ENCODE measurements at places on chromosomes 3 and 15.

- no peak for DNase-seq
These were observed 76.4 kb downstream of the DAPK2 start for GRCh38 chr15:63969652-63970421.

GRCh38 chr15:66390678-66391077 lies 4.0 kb downstream of the MAP2K1 start:
- DNase-seq: no peak

DNA sequence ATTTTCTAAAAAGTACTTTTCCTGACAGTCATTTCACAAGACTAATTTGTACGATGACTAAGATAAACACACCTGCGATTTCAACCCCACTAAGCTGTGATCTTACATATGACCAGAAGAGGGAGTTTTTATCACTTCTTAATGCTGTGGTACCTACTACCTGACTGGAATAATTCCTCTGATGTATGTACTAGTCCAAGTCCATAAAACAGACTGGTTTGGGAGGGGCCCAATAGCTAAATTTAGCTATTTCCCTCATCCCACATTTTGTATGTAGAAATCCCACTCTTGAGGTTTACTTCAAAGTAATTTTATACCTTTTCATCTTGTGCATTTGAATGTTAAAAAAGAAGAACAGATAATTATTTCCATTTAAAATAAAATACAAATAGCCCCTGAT lies 49.7 kb upstream of the SCAANT1 start:
- no peak for DNase-seq

DNA sequence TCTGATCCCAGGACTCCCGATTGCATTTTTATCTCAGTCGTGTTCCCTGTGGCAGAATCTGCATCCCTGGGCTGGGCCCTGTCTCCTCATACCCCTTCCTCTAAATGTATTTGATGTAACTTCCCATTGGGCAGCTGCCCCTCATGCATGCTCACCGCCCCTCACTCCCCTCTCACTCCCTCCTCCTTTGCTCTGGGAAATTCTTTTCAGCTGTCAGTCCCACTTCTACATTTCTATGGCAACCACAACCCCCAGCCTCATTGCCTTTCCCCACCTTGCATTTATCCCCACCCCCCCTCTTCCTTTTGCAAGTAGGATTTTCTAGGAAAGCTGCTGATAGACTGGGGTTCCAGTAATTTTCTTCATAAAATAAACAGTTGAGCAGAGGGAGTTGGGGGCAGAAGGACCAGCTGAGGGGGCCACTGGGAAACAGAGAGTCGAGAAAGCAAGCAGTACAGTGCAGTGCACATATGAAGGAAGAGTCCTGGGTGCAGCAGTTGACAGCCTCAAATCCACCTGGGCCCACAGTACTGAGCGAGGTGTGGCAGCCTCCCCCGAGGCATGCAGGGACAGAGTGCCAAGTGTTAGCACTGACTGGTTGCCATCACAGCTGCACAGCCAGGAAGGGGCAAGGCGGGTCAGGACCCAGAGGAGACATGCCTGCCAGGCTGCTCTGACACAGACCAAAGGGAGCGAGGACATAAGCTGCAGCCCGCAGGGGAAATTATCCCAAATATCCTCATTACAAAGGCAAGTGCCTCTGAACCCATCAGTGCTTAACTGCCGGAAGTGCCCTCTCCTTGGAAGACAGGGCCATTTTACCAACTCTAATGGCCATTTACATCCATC lies 476.3 kb downstream of the EPHB1 start:
- DNase-seq: no peak

GRCh38 chr3:102089904-102090720 lies 240.8 kb downstream of the NFKBIZ start:
- DNase-seq: no peak

GRCh38 chr15:72796515-72797337 lies 13.2 kb upstream of the ADPGK start:
- no peak for DNase-seq

DNA sequence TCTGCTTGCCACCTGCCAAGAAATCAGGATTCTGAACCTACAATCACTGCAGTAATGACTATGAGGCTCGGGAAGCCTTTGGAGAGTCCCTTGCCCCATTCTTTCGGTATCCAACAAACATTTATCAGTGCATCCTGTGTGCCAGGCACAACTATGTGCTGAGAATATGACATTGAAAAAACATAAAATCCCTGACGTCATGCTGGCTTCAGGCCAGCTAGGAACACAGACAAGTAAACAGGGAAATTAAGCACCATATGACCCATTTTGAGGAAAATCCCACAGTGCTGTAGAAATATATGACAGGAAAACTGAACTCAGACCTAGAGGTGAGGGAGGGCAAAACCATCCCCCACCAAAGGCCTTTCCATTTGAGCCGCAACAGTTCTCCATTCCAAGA lies 34.1 kb upstream of the DET1 start:
- no peak for DNase-seq

DNA sequence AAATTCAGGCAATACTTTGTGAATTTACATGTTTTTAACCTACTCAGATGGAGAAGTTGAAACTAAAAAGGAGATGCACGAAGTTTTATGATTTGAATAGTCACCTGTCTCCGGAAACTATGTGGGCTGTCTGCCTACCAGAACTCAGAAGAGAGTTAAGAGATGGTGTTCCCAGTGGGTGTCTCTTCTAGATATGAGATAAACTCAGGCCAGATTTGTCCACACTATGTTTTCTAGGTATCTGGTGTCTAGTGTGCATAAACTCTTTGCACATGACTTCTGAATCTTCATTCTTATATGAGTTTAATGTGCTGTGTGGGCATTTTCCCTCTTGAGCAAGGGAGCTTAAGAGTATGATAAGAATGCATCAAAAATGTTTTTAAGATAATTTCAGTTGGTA lies 222.8 kb downstream of the FOXP1 start:
- no peak for DNase-seq

DNA sequence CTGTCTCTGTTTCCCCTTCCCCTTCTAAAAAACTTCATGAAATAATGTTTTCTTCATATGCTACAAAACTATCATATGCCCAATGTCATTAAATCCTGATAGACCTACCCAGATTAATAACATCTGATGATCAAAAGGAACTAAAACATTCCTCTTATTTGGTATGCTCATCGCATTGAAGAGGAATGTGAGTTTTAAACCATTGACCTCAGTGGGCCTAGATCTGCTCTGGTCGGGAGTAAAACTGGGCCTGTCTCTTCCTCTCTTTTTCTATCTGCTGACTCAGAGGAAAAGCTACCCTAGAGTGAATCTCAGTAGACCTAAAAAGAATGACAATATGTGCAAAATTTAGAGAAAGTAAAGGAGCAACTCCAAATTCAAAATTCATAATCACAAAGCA lies 275.8 kb downstream of the SATB1 start:
- DNase-seq: no peak

- no peak for DNase-seq
These were observed 45.7 kb upstream of the ABI3BP start for GRCh38 chr3:101038880-101039279.

DNA sequence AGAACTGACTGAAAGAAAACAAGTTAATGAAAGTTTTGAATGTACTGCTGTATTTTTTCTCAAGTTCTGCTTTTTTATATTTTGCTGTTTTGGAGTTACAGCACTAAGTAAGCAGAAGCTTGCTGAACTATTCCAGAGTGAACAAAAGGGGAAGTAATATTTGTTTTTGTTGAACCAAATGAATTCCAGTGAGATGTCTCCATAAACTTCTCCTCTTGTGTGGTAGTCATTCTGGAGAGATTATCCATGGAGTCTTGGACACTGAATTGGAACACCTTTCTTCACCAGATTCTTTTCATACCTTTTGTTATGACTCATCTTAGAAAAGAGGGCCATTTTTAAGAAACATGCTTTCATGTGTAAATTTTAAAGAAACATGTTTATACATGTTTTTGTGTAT lies 8.8 kb downstream of the ANKUB1 start:
- DNase-seq: no peak

- DNase-seq: no peak
These were observed 63.3 kb upstream of the GATM start for GRCh38 chr15:45441686-45442085.

GRCh38 chr3:48435774-48436476 lies 4.0 kb downstream of the CCDC51 start:
- peak; percentile 77 for DNase-seq

DNA sequence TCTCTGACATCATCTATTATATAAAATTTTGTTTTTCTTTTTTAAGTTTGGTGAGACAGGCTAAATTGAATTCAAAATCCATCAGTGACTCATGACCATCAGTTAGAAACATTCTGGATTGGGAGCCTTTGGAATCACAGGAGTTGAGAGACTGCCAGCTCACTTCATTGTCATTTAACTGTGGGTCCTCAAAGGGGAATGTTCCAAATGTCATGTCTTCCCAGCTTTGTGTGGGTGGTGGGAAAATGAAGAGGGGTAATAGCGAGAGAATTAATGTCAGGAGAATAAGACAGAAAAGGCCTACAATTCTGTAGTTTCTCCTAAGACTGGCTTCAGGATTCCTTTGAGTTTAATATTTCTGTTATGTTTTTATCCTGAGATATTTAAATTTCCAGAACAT lies 1051.9 kb downstream of the FHIT start:
- no peak for DNase-seq

GRCh38 chr3:172557515-172558220 lies 34.4 kb upstream of the TNFSF10 start:
- DNase-seq: no peak

DNA sequence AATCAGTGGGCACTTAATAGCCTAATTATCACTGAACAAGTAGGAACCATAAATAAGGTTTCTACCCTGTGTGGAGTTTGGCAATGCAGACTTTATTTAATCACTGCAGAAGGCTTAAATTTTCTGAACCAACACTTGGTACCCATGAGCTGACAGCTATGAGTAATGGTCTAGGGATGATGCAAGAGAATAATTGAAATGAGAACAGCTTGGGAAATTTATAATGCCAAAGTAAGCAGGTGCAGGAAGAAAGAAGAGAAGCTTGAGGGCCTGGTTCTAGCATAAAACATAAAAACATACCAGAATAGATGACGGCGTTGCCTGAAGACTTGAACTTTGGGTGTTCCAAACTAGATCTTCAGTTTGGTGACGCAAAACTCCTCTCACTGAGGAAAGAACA lies 67.0 kb downstream of the IMPG2 start:
- no peak for DNase-seq

GRCh38 chr3:126567696-126568438 lies 9.1 kb upstream of the C3orf22 start:
- no peak for DNase-seq

DNA sequence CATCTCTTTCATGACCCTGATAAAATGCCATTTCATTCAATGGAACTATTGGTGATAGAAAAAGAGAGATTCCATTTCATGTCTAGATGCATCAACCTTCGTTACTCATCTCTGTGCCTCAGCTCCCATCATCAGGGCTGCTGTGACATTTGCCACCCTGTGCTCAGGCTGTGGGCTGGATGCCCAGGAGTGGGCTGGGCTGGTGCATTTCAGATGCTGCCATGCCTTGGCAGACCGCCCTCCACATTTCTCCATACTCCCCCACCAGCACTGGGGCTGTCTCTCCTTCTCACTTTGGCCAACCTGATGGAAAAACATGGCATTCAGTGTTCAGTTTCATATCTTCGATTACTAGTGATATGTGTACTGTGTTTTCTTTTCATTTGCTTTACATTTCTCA lies 59.1 kb downstream of the DNASE1L3 start:
- DNase-seq: no peak

DNA sequence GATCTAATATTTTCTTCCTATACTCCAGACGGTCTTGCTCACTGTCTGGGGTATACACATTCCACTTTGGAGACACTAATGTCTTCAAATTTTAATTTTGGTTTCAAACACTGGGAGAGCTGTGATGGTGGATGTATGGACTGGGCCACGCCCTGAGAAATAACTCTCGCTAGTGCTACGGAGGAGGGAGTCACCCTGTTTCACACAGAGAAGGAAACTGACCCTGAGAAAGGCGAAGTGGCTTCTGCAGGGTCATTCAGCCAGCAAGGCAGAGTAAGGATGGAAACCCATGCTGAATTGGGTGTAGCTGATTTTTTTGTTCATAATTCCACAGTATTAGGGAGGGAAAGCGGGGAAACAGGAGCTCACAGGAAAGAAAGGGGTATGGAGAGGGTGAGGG lies 8.6 kb upstream of the SKIC8 start:
- DNase-seq: no peak

- no peak for DNase-seq
These were observed 60.8 kb upstream of the MEF2A start for GRCh38 chr15:99504823-99505551.

GRCh38 chr3:113660896-113661295 lies 35.5 kb downstream of the USF3 start:
- no peak for DNase-seq

- DNase-seq: no peak
These were observed 71.2 kb upstream of the ITGA11 start for GRCh38 chr15:68503213-68503612.

GRCh38 chr15:81893182-81893835 lies 152.5 kb downstream of the MEX3B start:
- DNase-seq: no peak

- DNase-seq: no peak
These were observed 406.7 kb upstream of the NR2F2 start for GRCh38 chr15:95923792-95924191.

DNA sequence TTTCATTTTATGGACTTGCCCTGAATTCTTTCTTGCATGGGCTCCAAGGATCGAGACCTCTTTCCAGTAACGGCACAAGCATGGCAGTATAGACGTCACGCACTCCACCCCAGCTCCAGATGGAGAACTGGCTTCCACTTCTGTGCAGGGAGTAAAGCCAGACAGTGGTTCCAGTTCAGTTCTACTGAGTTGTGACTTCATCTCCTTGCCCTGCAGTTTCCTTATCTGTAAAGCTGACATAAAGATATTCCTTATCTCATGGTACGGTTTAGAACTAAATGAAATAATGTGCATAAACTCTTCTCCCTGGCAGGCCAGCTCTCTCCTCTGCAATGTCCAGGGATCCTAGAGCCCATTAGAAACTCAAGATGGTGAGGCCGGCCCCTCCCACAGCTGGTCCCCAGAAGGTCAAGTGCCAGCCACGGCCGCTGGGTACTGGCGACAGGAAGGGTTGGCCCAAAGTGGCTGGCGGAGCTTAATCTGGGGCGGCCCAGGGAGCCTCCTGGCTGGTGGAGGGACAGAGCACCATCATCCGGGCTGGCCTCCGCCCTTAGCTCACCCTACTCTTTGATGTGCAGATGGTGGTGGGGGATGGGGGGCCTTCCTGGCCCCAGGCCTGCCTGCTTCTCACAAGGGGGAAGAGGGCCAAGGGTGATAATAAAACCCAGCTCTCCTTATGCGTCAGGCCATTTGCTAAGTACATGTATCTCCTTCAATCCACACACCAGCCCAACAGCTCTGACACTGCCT lies 7.2 kb downstream of the MESP2 start:
- no peak for DNase-seq

- DNase-seq: no peak
These were observed 46.6 kb downstream of the ISL2 start for GRCh38 chr15:76382987-76383728.

- no peak for DNase-seq
These were observed 415.4 kb downstream of the RBMS3 start for GRCh38 chr3:29696311-29696710.

Data from activated T-helper 1 cell treated with anti-CD3 and anti-CD28 coated beads, Interleukin-2, amount 50 U/mL, for 16 hours (primary cell).